Naive thymus-derived CD8-positive, alpha-beta T cell (primary cell): ENCODE measurements at places on chromosomes 7 and 10. TPM values are rescaled to one million over a fixed set of nuclear protein-coding genes. Genes with fewer than 3 reads are reported as not detected.

GNAT3 gene
- polyA plus RNA-seq, result not detected

PIP4K2A gene
- 54.3 TPM for polyA plus RNA-seq

DNA sequence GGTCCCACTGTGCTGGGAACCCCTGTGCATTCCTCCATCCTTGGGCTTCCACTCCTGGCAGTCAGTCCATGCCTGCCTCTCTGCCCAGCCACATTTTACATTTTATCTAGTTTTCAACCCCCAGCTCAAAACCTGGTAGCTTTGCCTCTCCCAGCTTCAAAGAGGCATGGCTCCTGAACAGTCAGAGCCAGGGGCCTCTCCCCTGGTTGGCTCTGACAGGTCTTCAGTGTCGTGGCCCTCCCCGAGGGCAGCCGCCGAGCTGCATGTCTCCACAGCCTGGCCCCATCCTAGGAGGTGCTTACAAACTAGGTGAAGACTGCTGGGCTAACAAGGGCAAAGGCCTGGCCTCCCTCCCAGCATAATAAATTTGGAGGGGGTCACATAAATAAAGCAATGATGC is 14.8 kb downstream of the COBL start:
- H3K27ac ChIP-seq, result peak overlapping the region; percentile 33
- DNase-seq, result no peak
- H3K27me3 ChIP-seq, result peaks cover 7% of the 10 kb centered on the region
- no peaks in the 10 kb centered on the region for H3K36me3 ChIP-seq
- H3K4me1 ChIP-seq, result no peaks in the 10 kb centered on the region

GPR15LG gene
- not detected for polyA plus RNA-seq

ACSL5 gene
- polyA plus RNA-seq, result 52.1 TPM

DNA sequence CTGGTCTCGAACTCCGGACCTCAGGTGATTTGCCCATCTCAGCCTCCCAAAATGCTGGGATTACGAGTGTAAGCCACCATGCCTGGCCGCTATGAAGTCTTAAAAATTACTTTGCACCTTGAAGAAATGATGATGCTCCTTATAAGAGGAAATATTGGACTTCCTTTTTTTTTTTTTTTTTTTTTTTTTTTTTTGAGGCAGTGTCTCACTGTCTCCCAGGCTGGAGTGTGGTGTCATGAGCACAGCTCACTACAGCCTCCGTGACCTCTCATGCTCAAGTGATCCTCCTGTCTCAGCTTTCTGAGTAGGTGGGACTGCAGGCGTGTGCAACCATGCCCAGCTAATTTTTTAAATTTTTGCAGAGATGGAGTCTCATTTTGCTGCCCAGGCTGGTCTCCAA is 65.3 kb downstream of the KMT2E start:
- no peak for DNase-seq
- H3K4me3 ChIP-seq, result no peak overlapping the region
- peaks cover 27% of the 10 kb centered on the region for H3K4me1 ChIP-seq

GRCh38 chr7:29163854-29164253 is 17.5 kb upstream of the CPVL start:
- no peaks in the 10 kb centered on the region for H3K4me1 ChIP-seq

GRCh38 chr10:113992471-113993011 is 51.1 kb upstream of the ADRB1 start:
- no peak overlapping the region for H3K27ac ChIP-seq
- peaks cover 22% of the 10 kb centered on the region for H3K27me3 ChIP-seq
- H3K36me3 ChIP-seq, result peaks cover 8% of the 10 kb centered on the region
- no peak overlapping the region for H3K4me3 ChIP-seq
- no peak for DNase-seq

DNA sequence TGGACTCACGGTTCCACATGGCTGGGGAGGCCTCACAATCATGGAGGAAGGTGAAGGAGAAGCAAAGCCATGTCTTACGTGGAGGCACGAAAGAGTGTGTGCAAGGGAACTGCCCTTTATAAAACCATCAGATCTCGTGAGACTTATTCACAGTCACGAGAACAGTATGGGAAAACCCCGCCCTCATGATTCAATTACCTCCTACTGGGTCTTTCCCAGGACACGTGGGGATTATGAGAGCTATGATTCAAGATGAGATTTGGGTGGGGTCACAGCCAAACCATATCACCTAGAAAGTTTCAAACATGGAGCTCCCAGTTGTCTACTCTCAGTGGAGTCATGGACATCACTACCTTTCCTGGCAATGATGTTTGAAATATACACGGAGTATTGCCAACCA is 49.6 kb downstream of the CYCS start:
- no peak overlapping the region for H3K27ac ChIP-seq
- H3K36me3 ChIP-seq, result no peaks in the 10 kb centered on the region
- DNase-seq, result no peak
- peaks cover 11% of the 10 kb centered on the region for H3K27me3 ChIP-seq
- H3K4me1 ChIP-seq, result no peaks in the 10 kb centered on the region

H2BK1 gene
- not detected for polyA plus RNA-seq

NRAP gene
- not detected for polyA plus RNA-seq

PFKP gene
- 41.2 TPM for polyA plus RNA-seq

- H3K4me3 ChIP-seq, result no peak overlapping the region
- H3K27me3 ChIP-seq, result no peaks in the 10 kb centered on the region
- H3K27ac ChIP-seq, result no peak overlapping the region
- no peaks in the 10 kb centered on the region for H3K36me3 ChIP-seq
- DNase-seq, result no peak
- H3K4me1 ChIP-seq, result no peaks in the 10 kb centered on the region
Measured at GRCh38 chr7:114508086-114508485, 93.5 kb downstream of the FOXP2 start.

STK31 gene
- polyA plus RNA-seq, result not detected

ACHE gene
- polyA plus RNA-seq, result not detected

GRCh38 chr7:121073463-121074099 is 85.1 kb downstream of the CPED1 start:
- no peak overlapping the region for H3K4me3 ChIP-seq
- no peak for DNase-seq
- H3K36me3 ChIP-seq, result no peaks in the 10 kb centered on the region
- H3K4me1 ChIP-seq, result no peaks in the 10 kb centered on the region

GRCh38 chr7:123030631-123031030 is 35.1 kb upstream of the TAS2R16 start:
- no peak for DNase-seq
- no peaks in the 10 kb centered on the region for H3K36me3 ChIP-seq

IGF2BP3 gene
- polyA plus RNA-seq, result 0.64 TPM

GRCh38 chr10:11881477-11882417 is 58.6 kb downstream of the PROSER2 start:
- no peaks in the 10 kb centered on the region for H3K27me3 ChIP-seq
- H3K4me3 ChIP-seq, result no peak overlapping the region
- no peaks in the 10 kb centered on the region for H3K36me3 ChIP-seq
- no peak for DNase-seq

DNA sequence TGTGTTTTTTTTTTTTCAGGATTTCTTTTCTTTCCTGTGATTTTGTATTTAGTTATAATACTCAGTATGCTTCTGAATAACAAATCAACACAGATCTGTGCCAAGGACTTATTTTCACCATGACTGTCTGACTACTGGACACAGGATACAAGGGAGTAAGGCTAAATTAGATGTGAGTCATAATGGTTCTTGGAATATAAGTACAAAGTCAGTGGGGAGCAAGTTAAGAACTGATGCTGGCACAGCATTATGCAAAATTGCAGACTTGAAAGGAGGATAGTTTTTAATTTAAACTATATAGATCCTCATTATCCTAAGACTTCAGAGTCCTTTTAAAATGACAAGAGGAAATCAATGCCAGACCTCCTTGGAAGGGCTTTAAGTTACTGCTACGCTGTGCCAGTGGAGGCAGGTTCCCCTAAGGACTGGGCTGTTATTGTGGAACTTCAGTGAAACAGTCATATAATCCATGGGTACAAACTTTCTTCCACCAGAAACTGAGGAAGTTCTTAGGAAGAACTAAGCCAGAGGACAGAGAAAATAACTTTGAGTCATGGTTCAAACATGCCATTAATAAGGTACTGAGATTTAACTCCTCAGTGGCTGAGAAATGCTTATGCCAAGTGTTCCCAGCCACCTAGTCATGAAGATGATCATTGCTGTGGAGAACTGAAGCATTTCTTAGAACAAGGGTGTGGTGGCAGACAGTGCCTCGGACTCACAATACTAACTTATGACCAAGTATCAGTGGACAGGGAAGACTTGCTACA is 531.2 kb downstream of the HTR7 start:
- no peak overlapping the region for H3K4me3 ChIP-seq
- no peaks in the 10 kb centered on the region for H3K27me3 ChIP-seq
- no peak overlapping the region for H3K27ac ChIP-seq
- DNase-seq, result no peak
- no peaks in the 10 kb centered on the region for H3K4me1 ChIP-seq

UNC5B gene
- not detected for polyA plus RNA-seq

KCP gene
- not detected for polyA plus RNA-seq

DNA sequence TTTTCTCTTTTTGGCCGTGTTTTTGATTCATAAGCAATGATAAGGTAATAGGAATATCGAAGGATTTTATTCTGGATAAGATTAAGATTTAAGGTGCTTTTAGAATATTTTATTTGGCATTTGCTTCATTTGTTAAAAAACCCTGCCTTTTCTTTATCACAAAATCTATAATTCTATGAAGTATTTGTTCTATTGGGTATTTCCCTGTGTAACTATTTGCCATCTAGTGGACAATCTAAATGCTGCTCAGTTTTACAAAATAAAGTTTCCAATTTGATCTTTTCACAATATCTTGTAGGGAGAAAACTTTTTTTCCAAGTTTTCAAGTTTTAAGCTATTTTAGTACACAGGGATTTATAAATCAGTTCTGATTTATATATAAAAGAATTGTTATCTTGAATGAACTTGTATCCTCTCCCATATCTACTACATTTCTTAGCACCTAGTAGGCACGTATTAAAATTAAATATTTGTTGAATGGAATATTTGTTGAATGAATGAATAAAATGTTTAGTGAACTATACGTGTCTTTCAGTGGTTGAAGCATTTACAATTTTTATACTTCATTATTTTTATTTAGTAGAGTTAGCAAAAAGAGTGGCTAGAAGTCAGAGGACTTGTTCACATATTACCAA is 26.5 kb downstream of the ANKRD7 start:
- peaks cover 8% of the 10 kb centered on the region for H3K27me3 ChIP-seq
- no peaks in the 10 kb centered on the region for H3K4me1 ChIP-seq
- no peaks in the 10 kb centered on the region for H3K36me3 ChIP-seq
- no peak for DNase-seq
- H3K27ac ChIP-seq, result no peak overlapping the region
- H3K4me3 ChIP-seq, result no peak overlapping the region

TRIM50 gene
- polyA plus RNA-seq, result not detected

DNA sequence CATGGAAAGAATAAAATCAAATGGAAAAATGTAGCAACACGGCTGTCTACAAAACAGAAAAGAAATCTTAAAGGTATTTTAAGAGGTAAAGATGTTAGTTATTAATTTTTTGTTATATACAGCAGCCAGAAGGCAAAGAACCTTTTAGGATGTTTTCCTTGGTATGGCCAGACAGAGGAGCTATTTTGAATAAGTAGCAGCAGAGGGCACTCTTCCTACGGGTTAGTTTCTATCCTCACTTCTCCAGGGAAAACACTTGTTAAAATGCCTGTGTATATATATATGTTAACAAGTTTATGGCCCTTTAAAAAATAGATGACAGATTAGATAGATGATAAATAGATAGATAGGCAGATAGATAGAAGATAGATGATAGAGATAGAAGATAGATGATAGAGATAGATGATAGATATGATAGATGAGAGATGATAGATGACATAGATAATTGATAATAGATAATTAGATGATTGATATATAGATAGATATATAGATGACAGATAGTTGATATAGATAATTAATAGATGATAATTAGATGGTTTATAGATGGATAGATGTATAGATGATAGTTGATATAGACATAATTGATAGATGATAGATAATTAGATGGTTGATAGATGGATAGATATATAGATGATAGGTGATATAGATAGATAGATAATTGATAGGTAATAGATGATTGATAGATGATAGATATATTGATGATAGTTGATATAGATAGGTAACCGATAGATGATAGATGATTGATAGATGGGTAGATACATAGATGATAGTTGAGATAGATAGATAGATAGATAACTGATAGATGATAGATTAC is 57.8 kb upstream of the WIPF3 start:
- DNase-seq, result no peak
- H3K4me3 ChIP-seq, result no peak overlapping the region
- peaks cover 11% of the 10 kb centered on the region for H3K27me3 ChIP-seq

DNA sequence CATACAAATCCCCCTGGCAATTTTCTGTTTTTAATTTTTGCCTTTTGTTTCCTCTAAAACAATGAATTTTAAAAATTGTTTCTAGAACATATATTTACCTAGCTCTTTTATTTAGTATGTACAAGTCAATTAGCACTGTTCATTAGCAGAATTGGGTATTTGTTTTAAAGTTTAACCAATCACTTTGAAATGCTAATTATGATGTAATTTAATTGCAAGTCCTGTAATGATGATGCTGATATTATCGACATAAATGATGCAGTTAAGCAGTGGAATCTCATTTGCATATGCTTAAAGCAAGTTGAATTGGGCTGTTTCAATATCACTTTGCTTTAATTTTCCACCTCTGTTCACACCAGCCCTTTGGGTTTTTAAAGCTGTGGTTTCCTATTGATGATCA is 2.7 kb downstream of the FOXP2 start:
- H3K4me1 ChIP-seq, result no peaks in the 10 kb centered on the region
- no peak overlapping the region for H3K27ac ChIP-seq
- no peak for DNase-seq
- H3K4me3 ChIP-seq, result no peak overlapping the region
- H3K36me3 ChIP-seq, result no peaks in the 10 kb centered on the region

MOGAT3 gene
- polyA plus RNA-seq, result not detected

- H3K27me3 ChIP-seq, result no peaks in the 10 kb centered on the region
- no peak overlapping the region for H3K4me3 ChIP-seq
- no peak for DNase-seq
- no peak overlapping the region for H3K27ac ChIP-seq
- peaks cover 57% of the 10 kb centered on the region for H3K36me3 ChIP-seq
Measured at GRCh38 chr10:70820976-70821750, 5.4 kb downstream of the SGPL1 start.

GRCh38 chr7:11078247-11078834 is 104.7 kb downstream of the PHF14 start:
- no peaks in the 10 kb centered on the region for H3K27me3 ChIP-seq
- peaks cover 13% of the 10 kb centered on the region for H3K36me3 ChIP-seq
- no peak for DNase-seq
- no peaks in the 10 kb centered on the region for H3K4me1 ChIP-seq
